Activated CD8-positive, alpha-beta memory T cell treated with anti-CD3 and anti-CD28 coated beads for 24 hours (primary cell): ENCODE measurements at places on chromosomes 5 and 9.

DNA sequence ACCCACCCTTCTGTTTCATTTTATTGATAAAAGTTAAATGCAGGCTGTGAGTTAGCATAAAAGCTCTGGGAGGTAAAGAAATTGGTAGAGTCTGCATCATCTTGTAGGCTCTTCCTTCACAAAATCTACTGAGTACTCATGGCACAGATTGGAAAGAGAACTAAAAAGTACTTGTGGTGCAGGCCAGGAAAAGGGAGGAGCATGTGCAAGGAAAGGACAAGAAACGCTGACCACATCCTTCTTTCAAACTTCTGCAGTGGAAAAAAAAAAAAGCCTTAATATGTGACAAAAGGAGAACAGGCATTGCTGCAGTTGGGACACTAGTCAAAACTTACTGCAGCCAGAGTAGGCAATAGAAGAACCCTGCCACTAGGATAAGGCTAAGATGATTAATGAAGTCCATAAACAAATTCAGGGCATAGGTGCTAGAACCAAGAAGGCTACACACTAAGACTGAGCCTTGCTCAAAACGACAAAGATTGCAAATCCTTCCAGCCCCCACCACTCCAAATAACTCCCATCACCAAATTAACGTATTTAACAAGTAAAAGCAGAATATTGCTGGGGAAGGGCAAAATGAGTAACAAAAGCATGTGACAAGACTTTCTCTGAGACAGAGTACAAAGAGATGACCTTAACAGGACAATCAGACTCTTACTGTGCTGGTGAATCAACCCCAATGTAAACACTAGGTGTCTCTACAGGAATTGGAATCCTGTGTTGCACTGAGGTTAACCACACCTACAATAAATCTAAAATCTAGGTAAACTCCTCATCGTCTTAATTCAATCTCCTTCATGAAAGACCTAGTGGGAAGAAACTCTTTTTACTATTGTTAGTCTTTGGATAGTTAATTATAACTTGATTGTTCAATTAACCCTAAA lies 1024.8 kb downstream of the TLE1 start:
- DNase-seq: no peak

- no peak for DNase-seq
Observed at GRCh38 chr5:172002310-172002709, 4.1 kb downstream of the FBXW11 start.

GRCh38 chr5:174222891-174223290 lies 177.4 kb downstream of the NSG2 start:
- DNase-seq: no peak

GRCh38 chr5:52656569-52657246 lies 131.0 kb upstream of the ITGA1 start:
- no peak for DNase-seq

GRCh38 chr5:39209924-39210323 lies 9.4 kb downstream of the FYB1 start:
- peak; percentile 86 for DNase-seq

GRCh38 chr9:95188459-95188858 lies 129.1 kb downstream of the FANCC start:
- no peak for DNase-seq

GRCh38 chr5:153425914-153426313 lies 64.6 kb upstream of the GRIA1 start:
- no peak for DNase-seq

- no peak for DNase-seq
Observed at GRCh38 chr5:173236531-173237142, 1.6 kb upstream of the NKX2-5 start.

GRCh38 chr5:31413030-31413812 lies 118.7 kb downstream of the DROSHA start:
- DNase-seq: no peak

DNA sequence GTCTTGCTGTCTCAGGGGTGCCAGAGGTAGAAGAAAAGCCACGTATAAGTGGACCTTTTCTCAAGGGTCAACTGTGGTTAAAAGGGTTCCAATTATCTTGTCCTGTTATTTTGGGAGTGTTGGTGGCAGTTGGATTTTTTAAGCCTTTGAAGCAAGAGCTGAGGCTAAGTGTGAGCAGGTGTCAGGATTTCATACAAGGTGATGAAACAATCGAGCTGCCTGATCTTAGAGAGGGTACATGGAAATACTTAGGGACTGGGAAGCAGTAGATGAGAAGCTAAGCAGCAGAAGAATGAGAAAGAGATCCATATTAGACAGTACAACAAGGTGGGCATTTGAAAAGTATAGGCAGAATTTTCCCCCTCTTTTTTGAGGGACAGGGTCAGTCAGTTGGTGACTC lies 23.6 kb downstream of the FOCAD start:
- DNase-seq: no peak

- DNase-seq: no peak
Observed at GRCh38 chr5:106876665-106877194, 794.0 kb downstream of the EFNA5 start.

DNA sequence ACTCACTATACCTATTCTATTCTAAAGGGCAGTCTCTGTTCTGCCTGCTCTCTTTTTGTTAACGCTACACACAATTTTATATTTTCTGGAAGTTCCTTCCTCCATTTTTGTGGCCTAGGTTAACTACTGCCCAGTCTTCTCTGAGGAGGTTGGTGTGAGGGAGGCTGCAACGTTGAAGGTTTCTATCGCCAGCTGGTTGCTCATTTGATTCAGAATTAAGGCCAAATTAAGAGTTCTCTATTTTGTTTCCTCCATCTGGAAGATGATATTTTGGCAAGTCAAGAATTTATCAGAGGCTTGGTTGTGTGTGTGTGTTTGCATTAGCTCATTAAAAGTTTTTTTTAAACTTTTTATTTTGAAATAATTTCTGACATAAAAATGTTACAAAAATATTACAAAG lies 175.1 kb downstream of the ARHGAP26 start:
- no peak for DNase-seq

DNA sequence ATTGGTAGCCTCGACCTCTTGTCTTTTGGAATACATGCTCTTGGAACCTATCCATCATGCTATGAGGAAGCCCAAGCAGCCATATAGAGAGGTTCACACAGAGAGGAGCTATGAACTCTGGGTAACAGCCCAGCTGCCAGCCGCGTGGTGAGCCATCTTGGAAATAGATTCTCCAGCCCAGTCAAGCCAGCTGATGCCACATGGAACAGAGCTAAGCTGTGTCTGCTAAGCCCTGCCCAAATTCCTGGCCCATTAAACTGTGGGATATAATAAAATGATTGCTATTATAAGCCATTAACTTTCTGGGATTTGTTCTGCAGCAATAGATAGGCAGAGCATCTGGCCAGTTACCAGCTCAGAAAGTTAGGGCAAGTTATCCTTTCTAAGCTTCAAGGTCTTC lies 4.9 kb upstream of the PRUNE2 start:
- no peak for DNase-seq

DNA sequence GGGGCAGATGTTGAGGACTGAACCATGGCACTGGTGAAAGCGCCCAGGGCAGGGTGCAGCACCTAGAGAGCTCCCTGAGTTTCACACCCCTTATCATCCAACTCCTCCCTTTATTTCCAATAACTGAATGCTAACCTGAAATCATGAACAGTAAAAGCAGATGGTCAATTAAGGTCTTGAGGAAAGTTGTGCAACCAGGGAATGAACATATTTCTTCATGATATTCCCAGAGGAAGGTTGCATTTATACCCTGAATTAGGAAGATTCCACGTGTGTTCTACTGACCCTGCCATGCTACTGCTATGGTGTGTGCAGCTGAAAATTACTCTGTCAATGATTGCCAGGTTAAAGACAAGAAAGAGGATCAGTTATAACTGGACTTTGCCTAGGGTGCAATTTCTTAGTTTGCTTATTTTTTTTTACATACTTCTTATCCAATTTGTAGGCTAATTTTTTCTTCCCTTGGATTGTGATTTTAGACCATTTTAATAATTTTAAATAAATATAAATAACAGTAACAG lies 319.8 kb downstream of the SEMA5A start:
- DNase-seq: no peak

- peak; percentile 85 for DNase-seq
Observed at GRCh38 chr9:92954049-92954861, 6.9 kb downstream of the FGD3 start.

GRCh38 chr9:118836891-118837290 lies 532.3 kb downstream of the BRINP1 start:
- no peak for DNase-seq

- no peak for DNase-seq
Observed at GRCh38 chr9:70504834-70505233, 90.4 kb upstream of the KLF9 start.

GRCh38 chr5:74649421-74649973 lies 9.0 kb upstream of the ENC1 start:
- DNase-seq: no peak
